ENCODE measurements at places on chromosomes 6 and 20. TPM values are rescaled to one million over a fixed set of nuclear protein-coding genes. Genes with fewer than 3 reads are reported as not detected.
A peak's percentile ranks its signal among the peaks of the same experiment; 100 is the strongest.

- H3K4me1 ChIP-seq, result no peaks in the 10 kb centered on the region
- H3K36me3 ChIP-seq, result no peaks in the 10 kb centered on the region
- no peak for DNase-seq
- no peaks in the 10 kb centered on the region for H3K27me3 ChIP-seq
Observed at GRCh38 chr6:119966484-119966883, 616.9 kb upstream of the MAN1A1 start.

GRCh38 chr6:25137480-25137879 is 141.7 kb upstream of the CARMIL1 start:
- peak overlapping the region; percentile 74 for H3K4me3 ChIP-seq
- H3K4me1 ChIP-seq, result peaks cover 30% of the 10 kb centered on the region

DNA sequence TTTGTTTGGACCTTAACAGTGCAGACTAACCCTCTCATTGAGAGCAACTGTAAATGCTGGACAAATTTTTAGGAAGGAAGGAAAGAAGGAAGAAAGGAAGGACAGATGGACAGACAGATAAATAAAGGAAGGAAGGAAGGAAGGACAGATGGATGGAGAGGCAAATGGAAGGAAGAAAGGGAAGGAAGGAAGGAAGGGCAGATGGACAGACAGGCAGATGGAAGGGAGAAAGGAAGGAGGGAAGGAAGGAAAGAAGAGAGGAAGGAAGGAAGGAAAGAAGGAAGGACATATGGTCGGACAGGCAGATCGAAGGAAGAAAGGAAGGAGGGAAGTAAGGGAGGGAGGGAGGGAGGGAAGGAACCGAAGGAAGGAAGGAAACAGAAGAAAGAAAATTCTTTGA is 388.5 kb upstream of the CDH4 start:
- H3K27me3 ChIP-seq, result no peaks in the 10 kb centered on the region
- H3K4me1 ChIP-seq, result no peaks in the 10 kb centered on the region
- H3K36me3 ChIP-seq, result no peaks in the 10 kb centered on the region

DNA sequence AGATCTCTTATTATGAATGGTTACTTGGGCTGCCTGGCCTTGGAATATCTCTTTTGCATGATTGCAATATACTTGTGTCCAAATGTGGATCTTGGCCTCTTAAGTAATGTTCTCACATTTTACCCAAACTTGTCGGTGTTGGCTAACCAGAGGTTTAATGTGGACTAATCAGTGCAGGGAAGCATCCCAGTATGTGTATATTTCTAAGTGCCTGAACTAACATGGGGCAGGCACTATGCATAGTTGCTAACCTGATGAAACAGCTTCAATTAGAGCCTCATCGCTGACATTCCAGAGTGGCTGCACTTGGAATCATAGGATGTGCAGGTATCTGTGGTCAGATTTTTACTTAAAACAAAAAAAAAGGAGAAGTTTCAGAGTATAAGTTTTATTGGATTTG is 160.0 kb downstream of the PDE7B start:
- no peaks in the 10 kb centered on the region for H3K27me3 ChIP-seq
- H3K27ac ChIP-seq, result peak overlapping the region; percentile 100
- no peaks in the 10 kb centered on the region for H3K36me3 ChIP-seq
- H3K4me1 ChIP-seq, result peaks cover 55% of the 10 kb centered on the region
- no peak for DNase-seq

GRCh38 chr6:72367439-72367838 is 254.4 kb upstream of the KCNQ5 start:
- DNase-seq, result peak; percentile 5
- no peak overlapping the region for H3K27ac ChIP-seq
- H3K4me3 ChIP-seq, result no peak overlapping the region
- peaks cover 21% of the 10 kb centered on the region for H3K4me1 ChIP-seq

GRCh38 chr6:103085801-103086200 is 1692.3 kb downstream of the GRIK2 start:
- H3K27me3 ChIP-seq, result no peaks in the 10 kb centered on the region
- DNase-seq, result no peak
- H3K4me3 ChIP-seq, result no peak overlapping the region
- H3K36me3 ChIP-seq, result no peaks in the 10 kb centered on the region
- H3K4me1 ChIP-seq, result no peaks in the 10 kb centered on the region
- H3K27ac ChIP-seq, result no peak overlapping the region

DNA sequence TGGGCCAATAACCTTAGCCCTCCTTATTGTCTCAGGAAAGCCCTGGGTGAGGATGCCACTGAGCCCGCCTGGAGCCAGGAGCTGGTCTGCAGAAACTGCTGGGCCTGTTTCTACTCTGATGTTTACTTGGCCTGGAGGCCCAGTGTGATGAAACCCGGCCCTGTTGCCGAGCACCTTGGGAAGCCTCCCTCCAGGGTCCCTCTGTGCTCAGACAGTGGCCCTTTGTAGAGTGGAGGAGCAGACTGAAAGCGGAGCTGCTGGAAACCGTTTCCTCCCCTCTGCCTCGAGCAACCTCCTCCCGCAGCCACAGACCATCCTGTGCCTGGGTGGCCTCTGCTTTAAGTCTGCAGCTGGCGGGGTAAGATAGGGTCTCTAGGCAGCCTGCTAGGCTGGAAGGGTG is 84.1 kb upstream of the EPB41L1 start:
- no peak for DNase-seq
- H3K27ac ChIP-seq, result no peak overlapping the region
- H3K27me3 ChIP-seq, result no peaks in the 10 kb centered on the region
- no peak overlapping the region for H3K4me3 ChIP-seq
- H3K4me1 ChIP-seq, result peaks cover 1% of the 10 kb centered on the region
- H3K36me3 ChIP-seq, result no peaks in the 10 kb centered on the region

GRCh38 chr20:52830598-52830997 is 141.6 kb upstream of the TSHZ2 start:
- no peak overlapping the region for H3K27ac ChIP-seq
- no peaks in the 10 kb centered on the region for H3K4me1 ChIP-seq
- no peak overlapping the region for H3K4me3 ChIP-seq
- H3K36me3 ChIP-seq, result no peaks in the 10 kb centered on the region

DNA sequence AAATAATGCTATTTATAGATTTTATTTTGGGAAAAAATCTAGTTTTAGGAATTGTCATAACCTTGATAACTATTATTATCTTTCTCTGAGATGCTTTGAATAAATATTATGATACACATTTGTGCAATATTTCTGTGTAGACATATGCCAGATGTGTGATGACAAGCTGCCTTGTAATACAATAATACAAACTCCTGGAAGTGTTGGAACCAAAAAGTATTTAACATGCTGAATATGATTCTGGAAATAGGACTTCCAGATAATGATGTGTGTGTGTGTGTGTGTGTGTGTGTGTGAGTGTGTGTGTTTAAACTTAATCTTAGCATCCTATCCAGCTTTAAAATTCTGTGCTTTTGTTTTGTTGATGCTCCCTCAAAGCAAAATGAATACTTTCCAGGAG is 233.6 kb downstream of the ADGRB3 start:
- no peaks in the 10 kb centered on the region for H3K27me3 ChIP-seq
- no peaks in the 10 kb centered on the region for H3K36me3 ChIP-seq
- DNase-seq, result no peak
- no peak overlapping the region for H3K27ac ChIP-seq

DNA sequence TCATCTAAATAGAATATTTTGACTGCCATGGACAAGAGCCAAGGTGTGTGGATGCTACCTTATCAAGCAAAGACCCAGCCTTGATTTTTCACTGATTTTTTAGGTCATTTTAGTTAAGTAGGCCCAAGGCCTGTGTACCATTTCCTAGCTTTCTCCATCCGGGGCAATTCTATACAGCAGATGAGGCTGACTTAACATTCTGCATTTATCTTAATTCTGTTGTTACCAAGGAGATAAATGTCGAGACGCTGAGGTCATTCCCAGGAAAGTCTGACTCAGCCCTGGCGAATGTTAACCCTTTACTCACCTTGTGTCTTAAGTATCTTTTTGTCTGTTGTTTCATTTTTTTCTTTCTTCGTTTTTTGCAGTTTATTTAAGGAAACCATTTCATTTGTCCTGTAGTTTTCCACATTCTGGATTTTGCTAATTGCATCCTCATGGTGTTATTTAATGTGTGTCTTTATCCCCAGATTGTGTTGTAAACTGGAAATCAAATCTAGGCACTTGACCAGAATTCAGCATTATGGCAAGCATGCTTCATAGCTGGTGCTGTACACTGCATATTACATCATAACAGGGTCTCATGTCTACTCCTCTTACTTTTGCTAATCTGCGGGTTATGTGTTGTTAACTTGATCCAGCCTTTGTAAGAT is 277.0 kb downstream of the CDKAL1 start:
- H3K4me3 ChIP-seq, result peak overlapping the region; percentile 5
- H3K4me1 ChIP-seq, result peaks cover 19% of the 10 kb centered on the region
- H3K27me3 ChIP-seq, result no peaks in the 10 kb centered on the region
- peak; percentile 76 for DNase-seq
- H3K27ac ChIP-seq, result peak overlapping the region; percentile 99

- H3K4me1 ChIP-seq, result peaks cover 12% of the 10 kb centered on the region
- peak overlapping the region; percentile 73 for H3K27ac ChIP-seq
- peak overlapping the region; percentile 83 for H3K4me3 ChIP-seq
- no peaks in the 10 kb centered on the region for H3K27me3 ChIP-seq
- no peaks in the 10 kb centered on the region for H3K36me3 ChIP-seq
- peak; percentile 80 for DNase-seq
Observed at GRCh38 chr6:43687079-43687436, 533 bp downstream of the MRPS18A start.

The DXO gene
- total RNA-seq, result 18.1 TPM

Data from osteoblast (primary cell).